ENCODE measurements at places on chromosomes 4 and X.

GRCh38 chrX:46180258-46180687, 364.9 kb downstream of the ZNF674 start:
- no peak for DNase-seq

DNA sequence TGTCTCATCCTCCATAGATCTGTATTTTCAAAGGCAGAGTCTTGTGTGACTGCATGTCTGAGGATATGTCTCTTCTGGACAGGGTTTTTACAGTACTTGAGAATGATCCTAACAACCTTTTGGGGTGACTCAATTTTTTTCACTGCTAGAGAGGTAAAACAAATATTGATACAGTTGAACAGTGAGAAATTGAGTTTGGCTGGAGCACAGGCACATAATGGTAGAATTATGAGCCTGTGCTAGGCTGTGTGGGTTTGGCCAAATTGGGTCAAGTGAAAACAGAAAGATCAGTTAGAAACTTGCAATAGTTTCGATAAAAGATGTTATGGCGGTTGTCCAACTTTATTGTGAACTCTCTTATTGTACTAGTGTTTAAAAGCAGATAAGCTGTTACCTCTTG, 23.3 kb upstream of the EOLA2 start:
- no peak for DNase-seq

- DNase-seq: no peak
These were observed 10.2 kb downstream of the CBR4 start for GRCh38 chr4:168999809-169000208.

DNA sequence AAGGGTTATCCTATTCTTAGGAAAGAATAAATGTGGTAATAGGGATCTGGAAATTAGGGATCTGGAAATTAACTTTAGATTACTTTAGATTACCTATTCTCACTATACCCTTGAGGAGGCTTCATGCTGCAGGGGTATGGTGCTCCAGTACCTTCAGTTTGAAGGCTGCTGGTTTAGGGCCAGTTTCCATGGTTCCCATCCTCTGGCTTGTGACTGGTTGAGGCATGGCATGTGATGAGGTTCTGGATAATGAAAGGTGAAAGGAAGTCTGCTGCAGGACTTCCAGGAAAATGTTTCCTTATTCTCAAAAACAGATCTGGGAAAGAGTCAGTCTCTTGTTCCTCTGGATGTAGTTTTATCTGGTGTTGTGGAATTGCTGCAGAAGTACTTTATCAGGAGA, 25.9 kb downstream of the FRAS1 start:
- no peak for DNase-seq

DNA sequence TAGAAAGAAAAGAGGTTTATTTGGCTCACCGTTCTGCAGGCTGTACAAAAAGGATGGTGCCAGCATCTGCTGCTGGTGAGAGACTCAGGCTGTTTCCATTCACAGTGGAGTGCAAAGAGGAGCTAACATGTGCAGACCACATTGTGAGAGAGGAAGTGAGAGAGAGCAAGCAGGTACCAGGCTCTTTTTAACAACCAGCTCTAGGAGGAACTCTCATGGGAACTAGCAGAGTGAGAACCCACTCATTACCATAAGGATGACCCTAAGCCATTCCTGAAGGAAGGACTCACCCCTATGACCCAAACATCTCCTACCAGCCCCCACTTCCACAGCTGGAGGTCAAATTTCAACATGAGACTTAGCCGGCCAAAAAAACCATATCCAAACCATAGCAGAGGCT, 158.6 kb upstream of the ADGRL3 start:
- DNase-seq: no peak

GRCh38 chr4:153748378-153748777, 11.4 kb downstream of the RNF175 start:
- DNase-seq: no peak

- DNase-seq: no peak
These were observed 1408.9 kb upstream of the PCDH7 start for GRCh38 chr4:29311247-29311646.

- no peak for DNase-seq
These were observed 20.5 kb upstream of the CBR4 start for GRCh38 chr4:169030562-169030982.

DNA sequence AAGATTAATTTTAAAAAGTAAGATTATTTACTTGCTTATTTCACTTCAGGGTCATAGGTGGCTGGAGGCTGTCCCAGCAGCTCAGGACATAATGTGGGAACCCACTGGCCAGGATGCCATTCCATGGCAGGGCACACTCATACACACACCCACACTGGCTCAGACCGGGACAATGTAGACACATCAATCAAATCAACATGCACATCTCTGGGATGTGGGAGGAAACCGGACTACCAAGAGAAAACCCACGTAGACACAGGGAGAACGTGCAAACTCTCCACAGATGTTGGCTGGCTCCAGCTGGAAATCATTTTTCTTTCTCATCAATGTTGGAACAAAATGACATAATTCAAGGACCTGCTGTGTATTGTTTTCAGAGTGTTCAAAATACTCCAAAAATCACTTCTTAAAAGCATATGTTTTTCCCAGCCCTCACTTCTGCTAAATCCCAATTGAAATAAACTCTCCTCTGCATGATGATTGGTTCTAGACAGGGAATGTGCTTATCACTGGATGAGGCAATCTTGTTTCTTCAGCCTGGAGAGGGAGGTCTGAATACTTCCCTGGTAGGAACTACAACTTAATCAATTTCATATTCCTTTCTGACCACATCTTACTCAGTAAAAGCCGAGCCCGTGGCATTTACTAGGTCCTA, 18.6 kb upstream of the CPE start:
- no peak for DNase-seq

DNA sequence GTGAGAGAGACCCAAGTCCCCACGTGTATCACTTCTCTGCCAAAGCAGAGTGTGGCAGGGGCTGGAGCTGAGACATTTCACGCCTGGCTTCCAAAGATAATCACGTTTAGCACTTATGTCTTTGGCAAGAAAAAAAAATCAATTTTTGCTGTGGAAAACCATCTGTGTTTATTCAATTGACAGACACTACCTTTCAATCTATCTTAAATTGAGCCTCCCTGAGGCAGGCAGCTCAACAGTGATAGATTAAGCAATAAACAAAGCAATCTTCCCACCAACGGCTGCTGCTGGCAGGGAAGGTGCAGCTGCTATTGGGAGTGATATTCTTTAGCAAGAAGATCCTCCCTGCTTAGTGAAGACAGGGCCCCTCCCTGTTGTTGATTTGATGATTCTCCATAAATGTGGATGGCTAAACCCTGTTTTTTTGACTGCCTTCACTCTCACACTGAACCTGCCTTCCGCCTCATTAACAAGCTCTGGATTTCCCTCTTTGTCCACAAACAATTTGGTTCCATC, 11.6 kb upstream of the MAGEB17 start:
- no peak for DNase-seq

DNA sequence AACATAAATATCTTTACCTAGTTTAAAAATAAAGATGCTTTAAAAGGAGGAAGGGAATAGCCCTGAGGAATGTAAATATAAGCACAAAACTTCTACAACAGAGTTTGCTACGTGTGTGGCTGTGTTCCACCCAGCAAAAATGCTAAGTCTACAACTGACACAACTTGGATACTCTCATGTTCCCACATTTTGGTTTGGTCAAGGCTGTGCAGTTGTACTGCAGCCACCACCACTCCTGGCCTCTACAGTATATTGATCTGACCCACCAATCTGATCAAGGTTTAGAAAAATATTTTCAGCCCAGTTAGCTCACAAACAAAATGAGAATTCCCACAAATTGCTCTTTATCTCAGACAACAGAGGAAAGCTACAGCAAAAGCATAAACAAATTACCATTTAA, 12.1 kb downstream of the F9 start:
- DNase-seq: no peak

DNA sequence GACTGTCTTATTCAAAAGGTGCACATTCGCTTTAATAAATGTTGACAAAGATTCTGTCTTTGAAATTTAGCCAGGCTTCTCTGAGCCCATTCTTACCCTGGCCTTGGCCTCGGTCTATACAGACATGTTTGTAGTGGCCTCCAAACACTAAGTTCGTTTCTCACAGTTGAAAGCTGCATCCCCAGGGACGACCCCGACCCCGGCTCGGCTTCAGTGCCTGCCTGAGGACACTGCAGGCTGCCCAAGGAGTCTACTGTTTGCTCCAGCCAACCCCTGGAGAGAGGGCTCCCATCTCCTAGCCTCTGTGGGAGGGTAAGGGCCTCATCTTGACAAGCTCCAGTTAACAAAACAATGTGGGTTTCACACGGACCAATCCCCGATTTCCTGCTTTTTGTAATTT, 390.6 kb upstream of the ZFP42 start:
- no peak for DNase-seq

DNA sequence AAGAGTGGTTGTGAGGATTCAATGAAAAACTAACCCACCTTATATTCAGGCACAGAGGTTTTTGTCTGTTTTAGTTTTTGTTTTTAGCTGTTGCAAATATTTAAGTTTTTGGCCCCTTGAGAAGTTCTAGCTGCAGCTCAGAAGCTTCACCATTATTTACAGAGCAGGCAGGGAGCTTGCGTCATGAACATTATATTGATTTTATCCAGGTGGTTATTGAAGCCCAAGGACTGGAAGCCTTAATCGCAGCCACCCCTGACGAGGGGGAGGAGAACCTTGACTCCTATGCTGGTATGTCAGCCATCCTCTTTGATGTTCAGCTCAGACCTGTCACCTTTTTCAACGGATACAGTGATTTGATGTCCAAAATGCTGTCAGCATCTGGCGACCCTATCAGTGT, 38.1 kb downstream of the MTTP start:
- no peak for DNase-seq

- no peak for DNase-seq
These were observed 20.1 kb downstream of the ARHGEF9 start for GRCh38 chrX:63764946-63765345.

- no peak for DNase-seq
These were observed 15.8 kb upstream of the MPC1L start for GRCh38 chrX:40607381-40607780.
